ENCODE measurements at places on chromosomes 7 and 10. TPM values are rescaled to one million over a fixed set of nuclear protein-coding genes. Genes with fewer than 3 reads are reported as not detected.

DNA sequence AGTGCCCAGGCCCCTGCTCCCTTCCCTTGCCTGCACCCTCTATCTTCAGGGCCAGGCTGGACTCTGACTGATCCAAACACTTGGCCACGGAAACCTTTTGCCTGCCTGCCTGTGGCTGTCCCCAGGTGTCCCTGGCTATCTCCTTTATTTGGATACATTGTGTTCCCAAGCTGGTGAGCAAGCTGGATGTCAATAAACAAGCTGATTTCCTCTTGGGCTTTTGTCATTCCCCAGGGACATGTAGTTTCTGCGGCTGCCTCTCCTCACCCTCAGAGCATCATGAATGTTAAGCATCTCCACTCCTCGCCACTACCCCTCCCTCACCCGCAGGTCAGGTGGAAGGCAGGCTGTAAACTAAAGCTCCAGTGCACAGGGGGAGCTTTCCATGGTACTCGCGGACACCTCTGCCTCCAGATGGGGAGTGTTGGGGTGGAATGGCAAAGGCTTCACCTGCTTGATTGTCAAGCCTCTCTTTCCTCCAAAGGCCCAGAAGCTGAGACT is 6.9 kb downstream of the GHRHR start:
- DNase-seq: no peak

DNA sequence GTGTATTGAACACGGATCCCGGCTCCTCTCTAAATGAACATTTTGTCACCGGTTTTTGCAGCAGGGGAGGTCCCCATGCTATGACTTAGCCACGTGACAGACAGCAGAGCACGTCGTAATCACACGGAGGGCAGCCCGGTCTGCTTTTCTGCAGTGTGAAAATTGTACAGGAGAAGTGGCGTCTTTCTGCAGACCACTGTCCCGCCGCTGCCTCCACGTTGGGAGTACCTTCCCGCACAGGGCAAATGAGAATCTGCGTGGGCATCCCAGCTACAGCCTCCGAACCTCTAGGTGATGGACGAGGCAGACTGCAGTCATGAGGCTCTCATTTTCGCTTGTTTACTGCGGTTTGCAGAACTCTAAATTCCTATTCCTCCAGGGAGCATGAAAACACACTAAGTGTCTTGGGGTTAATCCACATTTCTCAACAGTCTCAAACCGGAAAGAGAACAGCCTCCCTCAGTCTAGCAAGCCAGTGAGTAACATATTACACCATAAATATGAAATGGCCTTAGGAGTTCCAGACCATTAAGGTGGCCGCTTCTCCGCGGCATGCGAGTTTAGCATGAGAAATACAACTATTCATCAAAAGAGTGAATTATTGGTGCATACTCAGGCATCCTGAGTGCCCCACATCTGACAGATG is 89.8 kb downstream of the TCERG1L start:
- DNase-seq: no peak

- no peak for DNase-seq
These were observed 32.1 kb downstream of the HIF1AN start for GRCh38 chr10:100567826-100568225.

- DNase-seq: no peak
These were observed 35.8 kb downstream of the VWA2 start for GRCh38 chr10:114274616-114275453.

DNA sequence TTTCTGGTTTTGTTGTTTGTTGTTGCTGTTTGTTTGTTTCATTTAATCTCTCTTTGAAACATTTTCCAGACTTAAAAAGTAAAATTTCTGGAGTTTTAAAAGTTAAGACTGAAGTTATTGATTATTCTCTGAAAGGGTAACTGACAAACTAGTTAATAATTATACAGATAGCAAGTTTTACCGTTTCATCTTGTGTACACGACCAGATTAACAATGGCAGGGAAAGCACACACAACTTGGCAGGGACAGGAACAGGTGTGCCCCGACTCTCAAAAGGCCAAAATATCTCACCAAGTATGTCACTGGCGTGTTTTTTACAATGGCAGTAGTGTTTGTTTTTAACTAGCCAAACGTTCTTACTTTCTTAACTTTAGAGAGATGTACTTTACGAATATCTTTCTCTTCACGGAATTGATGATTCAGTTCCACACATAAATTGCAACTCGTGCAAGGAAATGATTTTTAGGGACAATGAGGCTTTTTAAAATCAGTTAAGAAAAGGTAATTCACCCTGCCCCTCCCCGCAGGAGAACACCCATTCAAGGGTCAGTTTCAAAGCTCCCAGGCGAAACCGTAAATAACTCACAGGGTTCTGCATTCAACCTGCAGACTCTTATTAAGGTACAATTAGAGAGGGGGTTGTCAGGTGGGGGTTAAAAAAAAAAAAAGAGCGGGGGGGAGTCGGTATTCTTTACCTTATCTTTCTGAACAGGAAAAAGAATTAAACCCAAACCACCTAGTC is 3.5 kb downstream of the CTBP2 start:
- no peak for DNase-seq

- no peak for DNase-seq
These were observed 415.3 kb upstream of the NRP1 start for GRCh38 chr10:33749790-33750189.

NPY gene
- not detected for polyA plus RNA-seq

STEAP1B gene
- 1.9 TPM for polyA plus RNA-seq

Data from right renal cortex interstitium (tissue), 3 donors.